ENCODE measurements at places on chromosomes 5 and 9. TPM values are rescaled to one million over a fixed set of nuclear protein-coding genes. Genes with fewer than 3 reads are reported as not detected.

DNA sequence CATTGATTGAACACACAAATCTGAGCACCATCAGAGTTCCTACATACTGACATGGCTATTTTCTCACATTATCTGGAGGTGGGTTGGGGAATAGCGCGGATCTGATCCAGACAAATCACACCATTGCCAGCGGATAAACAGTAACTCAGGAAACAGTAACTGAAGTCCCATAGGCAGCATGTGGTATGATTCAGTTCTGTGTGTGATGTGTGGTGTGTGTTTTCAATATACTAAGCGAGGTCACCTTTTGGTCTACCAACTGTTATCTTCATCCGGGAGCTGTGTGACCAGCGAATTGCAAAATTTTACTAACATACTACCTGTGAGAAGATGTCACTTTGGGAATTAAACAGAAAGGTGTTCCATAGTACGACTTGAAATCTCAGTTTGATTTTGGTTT is 50.1 kb downstream of the PKD2L2 start:
- DNase-seq, result no peak

- DNase-seq, result no peak
These were observed 173.2 kb downstream of the GAS1 start for GRCh38 chr9:86774116-86774515.

DNA sequence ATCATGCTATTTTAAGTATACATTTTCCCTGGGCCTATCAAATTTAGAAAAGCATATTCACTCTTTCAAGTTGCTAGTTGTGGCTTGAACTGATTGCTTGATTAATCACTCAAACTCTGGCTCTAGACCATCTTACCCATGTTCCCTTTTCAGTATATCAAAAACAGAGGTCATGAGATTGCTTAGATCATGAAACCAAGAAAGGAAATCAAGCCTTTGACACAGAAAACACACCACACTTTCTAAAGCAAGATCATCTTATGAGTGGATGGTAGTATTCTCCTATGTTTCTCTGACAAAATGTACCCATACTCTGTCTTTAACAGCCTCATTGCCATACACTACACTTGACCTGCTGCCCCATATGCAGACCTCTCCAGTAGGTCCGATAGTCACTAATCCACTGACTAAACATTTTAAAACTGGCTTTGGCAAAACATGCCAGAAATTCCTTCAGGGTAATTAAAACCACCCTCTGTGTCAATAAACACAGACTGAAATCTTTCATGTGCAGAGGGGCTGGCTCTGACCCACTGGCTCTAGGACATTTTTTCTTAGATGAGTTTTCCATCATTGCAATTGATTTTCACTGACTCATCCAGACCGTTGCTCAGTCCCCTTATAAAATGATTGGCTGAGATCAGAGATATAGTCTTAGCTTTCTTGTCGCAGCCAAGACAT is 18.2 kb downstream of the PPP2R2B start:
- DNase-seq, result peak; percentile 8

GRCh38 chr5:151686674-151687407 is at the start of gene SPARC:
Gene SPARC (minus strand): TSS chr5:151686915. CDS start chr5:151676188, 10,727 bp downstream.
- DNase-seq, result no peak

- no peak for DNase-seq
These were observed 356.4 kb upstream of the ACTBL2 start for GRCh38 chr5:57839025-57839424.

DNA sequence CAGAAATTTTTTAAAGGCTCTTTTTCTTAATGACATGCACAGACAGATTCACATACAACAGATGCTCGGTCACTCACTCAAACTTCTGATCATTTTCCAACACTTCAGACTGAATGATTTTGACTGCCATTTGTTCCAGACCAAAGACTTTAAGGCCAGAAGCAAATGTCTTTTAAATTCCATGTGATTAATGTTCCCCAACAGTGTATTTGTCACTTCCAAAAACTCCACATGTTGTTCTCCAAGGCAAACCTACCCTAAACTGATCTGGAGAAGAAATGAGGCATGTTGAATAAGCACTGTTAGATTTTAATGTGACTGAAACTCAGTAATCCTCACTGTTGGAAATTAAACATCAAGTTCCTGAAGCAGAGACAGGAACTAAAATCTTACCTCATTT is 366.7 kb downstream of the GABRG2 start:
- no peak for DNase-seq

DNA sequence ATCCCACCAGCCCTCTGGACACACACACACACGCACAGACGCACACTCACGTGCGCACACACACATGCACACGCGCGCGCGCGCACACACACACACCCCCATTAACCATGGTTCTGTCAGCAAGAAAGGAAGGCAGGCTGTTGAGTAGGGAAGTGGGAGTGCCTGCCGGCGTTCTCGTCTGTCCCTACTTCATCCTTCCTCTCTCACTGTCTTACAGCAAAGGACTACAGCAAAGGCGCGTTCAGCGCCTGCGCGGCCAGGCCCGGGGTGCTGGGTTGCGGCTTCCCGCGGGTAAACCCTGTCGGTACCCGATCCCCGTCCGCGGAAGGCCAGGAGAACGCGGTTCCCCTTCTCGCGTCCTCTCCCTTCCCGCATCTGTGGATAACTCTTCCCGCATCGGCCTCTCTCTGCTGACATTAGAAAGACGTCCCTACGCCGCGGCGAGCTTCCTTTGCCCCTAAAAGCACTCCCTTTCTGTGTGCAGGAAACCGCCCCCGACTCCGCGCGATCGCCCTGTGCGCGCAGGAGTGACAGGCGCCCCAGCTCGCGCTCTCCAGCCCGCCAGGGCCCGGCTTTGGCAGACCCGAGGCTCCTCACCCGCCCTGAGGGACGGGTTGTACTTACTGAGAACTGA is 219.2 kb downstream of the AGTPBP1 start:
- no peak for DNase-seq

Gene CCL28
- 12.2 TPM for total RNA-seq

Gene GIN1
- total RNA-seq, result 12.0 TPM

Gene CCNH
- 50.1 TPM for total RNA-seq

Gene ANKDD1B
- 1.6 TPM for total RNA-seq
